ENCODE measurements at places on chromosomes 2 and 18.

DNA sequence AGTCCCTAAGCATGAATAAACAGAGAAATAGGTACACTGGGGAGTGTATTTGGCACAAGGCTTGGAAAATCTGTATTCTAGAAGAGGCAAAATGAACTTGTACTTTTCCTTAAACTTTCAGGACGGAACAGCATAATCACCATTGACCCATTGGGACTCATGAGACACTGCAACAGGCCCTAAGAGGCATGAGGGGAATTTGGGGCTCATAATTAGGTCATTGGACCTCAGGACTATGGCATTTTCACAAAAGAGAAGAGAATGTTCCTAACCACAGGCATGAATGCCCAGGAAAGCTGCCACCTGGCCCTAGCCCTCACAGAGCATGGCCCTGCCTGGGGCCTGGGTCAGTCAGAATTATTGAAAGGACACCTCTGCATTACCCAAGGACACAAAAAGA is 67.9 kb upstream of the PIK3C3 start:
- DNase-seq = no peak

DNA sequence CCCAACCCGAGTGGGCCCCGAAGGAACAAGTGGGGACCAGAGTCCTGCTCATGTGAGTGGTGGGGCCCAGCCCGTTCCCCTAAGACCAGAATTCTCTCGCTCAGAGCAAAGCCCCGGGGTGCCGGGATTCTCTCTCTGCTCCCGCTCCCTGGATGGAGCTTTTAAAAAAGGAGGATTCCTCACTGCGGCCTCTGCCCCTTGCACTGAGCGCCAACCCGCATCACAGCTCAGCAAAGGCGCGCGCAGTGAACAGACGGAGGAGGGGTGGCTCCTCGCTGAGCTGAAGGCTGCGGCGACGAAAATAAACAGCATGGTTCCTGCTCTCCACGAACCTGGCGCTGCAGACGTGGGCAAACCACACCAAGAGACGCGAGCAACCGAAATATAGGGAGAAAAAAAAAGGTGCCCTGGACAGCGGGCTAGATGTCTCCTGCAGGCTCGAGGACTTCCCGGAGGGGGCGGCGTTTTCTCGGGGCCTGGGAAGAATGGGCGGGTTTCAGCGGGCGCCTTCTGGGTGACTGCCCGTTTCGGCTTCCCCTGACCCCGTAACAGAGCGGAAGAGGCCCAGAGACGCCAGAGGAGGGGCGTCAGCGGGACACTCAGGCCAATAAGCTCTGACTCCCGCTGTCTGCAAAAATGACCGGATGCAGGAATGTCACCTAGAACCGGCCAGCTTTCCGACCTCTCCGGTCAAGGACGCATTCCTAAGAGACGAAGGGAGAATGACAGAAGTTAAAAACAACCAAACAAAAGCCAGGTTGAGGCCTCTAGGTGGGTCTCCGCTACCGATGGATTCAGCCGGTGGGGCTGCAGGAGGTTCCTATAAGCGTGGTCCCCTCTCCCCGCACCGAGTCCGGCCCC is 819 bp upstream of the KLF11 start:
- peak; percentile 26 for DNase-seq

GRCh38 chr2:43057742-43058725 is 168.4 kb downstream of the ZFP36L2 start:
- no peak for DNase-seq

- DNase-seq = no peak
Observed at GRCh38 chr2:65503746-65504145, 71.3 kb upstream of the SPRED2 start.

DNA sequence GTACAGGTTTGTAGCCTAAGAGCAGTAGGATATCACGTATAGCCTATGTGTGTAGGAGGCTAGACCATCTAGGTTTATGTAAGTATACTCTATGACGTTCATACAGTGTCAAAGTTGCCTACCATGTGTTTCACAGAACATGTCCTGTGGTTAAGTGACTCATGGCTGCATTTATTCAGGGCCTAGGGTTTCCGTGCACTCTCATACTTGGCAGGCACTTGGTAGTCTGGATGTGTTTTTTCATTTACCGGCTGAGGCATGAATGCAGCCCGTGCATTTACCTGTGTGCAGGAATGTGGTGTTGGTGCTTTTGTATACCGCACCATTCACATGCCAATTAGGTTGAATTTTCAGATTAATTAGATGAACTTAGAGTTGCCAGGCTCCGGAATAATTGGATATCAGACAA is 43.4 kb downstream of the MYL12B start:
- peak; percentile 37 for DNase-seq

DNA sequence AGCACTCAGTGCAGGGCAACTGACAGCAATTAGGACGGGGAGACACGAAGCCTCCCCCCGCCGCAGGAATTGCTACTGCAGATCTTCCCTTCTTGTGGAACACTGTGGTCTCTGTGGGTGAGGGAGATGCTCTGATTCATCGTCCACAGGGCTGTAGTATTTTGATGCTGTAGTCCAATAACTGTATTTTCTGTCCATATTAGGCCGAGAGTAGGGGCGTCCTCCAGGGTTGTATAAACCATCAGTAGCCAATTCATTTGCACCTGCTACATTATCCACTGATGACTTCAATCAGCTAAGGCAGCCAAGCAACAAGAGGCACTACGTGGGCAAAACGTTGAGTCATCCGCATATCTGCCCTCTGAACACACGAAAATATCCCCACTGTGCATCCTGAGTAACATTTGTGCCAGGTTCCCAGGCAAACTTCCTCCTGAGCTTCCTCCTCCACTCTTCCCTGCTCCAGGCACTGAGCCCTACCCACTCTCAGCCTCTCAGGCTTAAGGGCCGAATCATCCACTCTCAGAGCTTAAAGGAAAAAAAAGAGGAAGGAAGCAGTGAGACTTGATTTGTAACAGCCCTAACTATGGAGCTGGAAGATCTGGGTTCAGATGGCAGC is 62.1 kb downstream of the LBH start:
- no peak for DNase-seq

- DNase-seq = no peak
Observed at GRCh38 chr18:59488899-59489298, 129.8 kb upstream of the LMAN1 start.

GRCh38 chr2:135820003-135820618 is 16.9 kb downstream of the LCT start:
- DNase-seq = peak; percentile 36

DNA sequence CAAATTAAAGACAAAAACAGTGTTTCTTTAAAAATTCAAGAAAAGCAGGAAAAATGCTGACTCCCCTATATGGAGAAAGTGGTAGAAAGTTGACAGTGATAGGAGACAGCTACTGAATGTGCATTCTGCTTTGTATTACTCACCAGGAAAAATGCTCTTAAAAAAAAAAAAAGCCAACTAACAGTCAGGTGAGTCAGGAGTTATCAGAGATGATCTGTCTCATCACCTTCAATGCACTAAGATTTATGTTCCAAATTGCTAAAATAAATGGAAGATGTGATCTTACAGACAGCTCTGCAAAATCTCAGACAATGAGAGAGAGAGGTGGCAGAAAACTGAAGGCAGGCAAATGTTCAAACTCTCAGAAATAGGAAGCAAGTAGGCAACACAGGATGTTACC is 47.6 kb upstream of the ZNF521 start:
- no peak for DNase-seq

DNA sequence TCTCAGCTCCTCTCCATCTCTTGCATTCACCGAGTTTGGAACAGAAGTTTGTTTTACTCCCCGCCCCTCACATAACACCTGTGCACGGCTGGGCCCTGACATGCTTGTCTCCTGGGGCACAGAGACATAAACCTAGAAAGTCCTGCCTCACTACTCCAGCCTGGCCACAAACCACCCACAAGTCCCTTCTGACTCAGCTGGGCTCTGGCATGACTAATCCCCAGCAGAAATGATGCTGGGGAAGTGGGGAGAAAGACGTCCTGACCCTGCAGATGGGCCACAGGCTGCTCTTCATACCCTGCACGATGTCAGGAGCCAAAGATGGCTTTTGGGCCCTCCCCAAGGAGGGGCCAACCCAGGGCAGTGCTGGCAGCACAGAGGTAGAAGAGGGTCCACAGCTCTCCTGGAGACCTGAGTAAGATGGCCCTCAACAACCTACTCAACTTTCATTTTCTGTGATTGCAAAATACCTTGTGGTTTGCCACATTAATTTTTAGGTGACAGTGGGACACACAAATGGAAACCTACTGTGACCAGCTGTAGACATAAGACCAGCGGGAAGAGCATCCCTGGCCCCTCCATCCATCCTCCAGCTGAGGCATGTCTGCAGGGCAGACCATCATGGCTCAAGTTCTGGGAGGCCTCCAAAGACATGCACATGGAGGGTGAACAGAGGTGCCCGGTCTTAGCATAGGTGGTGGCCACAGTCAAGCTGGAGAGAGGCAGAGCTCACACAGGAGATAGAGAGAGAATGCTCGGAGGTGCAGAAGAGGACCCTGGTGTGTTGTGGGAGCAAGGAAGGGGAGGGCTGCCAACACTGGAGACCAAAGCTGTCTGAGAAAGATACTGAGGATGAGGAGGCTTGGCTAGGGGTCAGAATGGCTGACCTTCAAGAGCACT is 40.0 kb downstream of the DNMT3A start:
- DNase-seq = peak; percentile 62

DNA sequence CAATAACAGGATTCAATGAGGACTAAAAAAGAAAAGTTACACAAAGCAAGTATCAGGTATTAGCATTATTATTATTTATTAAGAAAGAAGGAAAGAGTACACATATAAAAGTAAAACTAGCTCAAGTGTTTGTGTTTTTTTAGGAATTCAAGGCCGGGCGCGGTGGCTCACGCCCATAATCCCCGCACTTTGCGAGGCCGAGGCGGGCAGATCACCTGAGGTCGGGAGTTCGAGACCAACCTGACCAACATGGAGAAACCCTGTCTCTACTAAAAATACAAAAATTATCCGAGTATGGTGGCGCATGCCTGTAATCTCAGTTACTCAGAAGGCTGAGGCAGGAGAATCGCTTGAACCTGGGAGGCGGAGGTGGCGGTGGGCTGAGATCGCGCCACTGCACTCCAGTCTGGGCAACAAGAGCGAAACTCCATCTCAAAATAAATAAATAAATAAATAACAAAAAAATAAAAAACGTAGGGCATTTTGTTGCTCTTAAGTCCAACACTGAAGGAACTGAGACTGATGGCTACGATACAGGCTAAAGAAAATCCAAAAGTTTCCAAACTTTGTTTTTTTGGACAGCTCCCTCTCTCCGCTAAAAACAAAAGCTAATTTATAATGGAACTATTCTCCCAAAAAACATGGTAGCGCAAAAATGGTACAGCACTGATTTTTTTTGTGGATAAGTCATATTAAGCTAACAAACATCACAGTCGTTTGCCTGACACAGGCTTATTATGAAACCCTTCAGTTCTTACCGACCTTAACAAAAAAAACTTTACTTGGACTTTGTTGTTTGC is 1.7 kb downstream of the TRAPPC8 start:
- no peak for DNase-seq

DNA sequence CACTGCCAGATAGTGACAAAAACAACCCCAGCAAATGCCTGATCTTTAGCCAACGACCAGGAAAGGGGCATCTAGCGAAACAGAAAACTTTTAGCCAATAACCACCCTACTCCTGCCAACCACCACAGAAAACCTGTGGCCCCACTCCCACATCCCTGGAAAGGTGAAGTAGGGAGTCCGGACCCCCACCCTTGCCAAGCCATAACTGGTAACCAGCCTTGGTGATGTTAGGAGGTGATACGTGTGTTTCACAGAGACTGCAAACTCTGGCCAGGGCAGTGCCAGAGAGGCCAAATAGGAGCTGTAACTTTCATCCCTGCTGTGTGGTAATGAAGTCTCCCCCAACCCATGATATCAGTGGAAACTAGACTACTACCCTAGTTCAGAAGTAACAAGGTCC is 27.6 kb downstream of the SCTR start:
- no peak for DNase-seq

DNA sequence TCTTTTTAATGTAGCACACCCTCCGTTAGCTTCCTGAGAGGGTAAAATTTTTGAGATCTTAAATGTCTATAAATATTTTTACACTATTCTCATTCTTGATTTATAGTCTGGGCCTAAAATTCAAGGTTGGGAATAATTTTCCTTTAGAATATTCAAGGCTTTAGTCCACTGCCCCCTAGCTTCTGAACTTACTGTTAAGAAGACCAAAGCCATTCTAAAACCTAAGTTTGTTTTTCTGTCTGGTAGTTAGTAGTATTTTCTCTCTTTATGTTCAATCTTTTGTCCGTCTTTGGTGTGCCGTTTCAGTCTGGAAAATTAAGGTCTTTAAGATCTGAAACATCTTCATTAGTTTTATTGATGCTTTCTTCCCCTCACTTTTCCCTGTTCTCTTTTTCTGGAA is 14.5 kb downstream of the OSBPL6 start:
- DNase-seq = no peak

- DNase-seq = no peak
Observed at GRCh38 chr2:61117534-61117933, 44.5 kb upstream of the C2orf74 start.

- no peak for DNase-seq
Observed at GRCh38 chr2:118861731-118862130, 14.3 kb upstream of the EN1 start.

GRCh38 chr2:188181067-188181838 is 110.4 kb upstream of the GULP1 start:
- no peak for DNase-seq

All from activated effector memory CD4-positive, alpha-beta T cell treated with Interleukin-2 at 50 U/mL for 16 hours (primary cell).